ENCODE measurements at places on chromosomes 7 and 10.
A peak's percentile ranks its signal among the peaks of the same experiment; 100 is the strongest.

- no peak for DNase-seq
These were observed 75.3 kb upstream of the AASS start for GRCh38 chr7:122219253-122219865.

GRCh38 chr10:85280014-85280413 is 951.6 kb downstream of the CCSER2 start:
- DNase-seq: no peak

DNA sequence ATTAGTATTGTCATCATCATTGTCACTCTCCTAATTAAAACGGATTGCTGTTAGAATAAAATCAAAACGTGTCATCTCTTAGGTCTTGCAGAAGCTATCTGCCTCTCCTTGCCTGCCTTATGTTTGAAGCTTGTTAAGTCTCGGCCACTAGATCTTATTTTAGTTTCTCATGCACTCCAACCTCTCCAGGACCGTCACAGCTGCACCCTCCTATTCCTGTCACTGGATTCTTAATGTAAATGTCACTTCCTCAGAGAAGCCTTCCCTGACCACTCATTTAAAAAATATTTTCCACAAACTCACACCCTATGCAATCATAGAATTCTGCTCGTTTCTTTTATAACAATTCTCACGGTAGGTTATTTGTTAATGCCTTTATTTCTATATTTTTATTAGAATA is 103.9 kb upstream of the DKK1 start:
- DNase-seq: no peak

DNA sequence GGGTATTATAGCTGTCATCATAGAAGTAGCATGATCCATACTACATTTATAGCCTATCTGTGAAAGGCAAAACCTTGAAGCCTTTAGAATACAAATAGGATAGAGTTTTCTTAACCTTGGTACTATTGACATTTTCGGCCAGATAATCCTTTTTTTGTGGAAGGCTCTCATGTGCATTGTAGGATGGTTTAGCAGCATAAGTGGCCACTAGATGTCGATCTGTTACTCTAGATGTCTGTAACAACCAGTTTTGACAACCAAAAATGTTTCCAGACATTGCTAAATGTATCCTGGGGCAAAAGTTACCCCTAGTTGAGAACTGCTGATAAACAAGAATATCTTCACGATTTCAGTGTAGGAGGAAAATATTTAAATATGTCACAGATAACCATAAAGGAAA is 319.4 kb upstream of the GALNT17 start:
- no peak for DNase-seq

GRCh38 chr7:55198634-55199392 is 166.3 kb upstream of the LANCL2 start:
- no peak for DNase-seq

DNA sequence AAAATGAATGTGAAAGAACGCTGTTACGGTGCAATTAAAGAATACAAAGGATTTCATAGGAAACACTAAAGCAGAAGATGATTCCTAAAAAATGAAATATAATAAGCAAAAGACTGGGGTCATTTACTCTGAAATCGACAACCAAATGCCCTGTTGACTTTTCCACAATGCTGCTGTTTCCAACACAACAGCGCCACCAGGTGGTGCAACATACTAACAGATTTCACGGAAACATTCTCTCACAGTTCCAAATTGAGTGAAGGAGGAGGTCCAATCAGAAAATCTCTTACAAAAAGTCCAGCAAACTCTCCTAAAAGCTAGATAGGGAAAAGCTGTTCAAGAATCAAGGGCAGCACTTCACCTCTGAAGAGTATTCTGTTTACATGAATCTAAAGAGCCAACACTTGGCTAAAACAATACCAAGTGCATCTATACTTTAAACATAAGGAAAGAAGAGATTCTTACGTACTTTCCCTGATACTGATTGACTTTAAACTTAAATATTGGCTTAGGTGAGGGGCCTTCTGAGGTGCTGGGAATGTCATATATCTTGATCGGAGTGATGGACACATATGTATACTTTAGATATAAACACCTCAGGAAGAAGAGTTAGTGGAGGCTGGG is 55.9 kb downstream of the UPF2 start:
- peak; percentile 86 for DNase-seq

DNA sequence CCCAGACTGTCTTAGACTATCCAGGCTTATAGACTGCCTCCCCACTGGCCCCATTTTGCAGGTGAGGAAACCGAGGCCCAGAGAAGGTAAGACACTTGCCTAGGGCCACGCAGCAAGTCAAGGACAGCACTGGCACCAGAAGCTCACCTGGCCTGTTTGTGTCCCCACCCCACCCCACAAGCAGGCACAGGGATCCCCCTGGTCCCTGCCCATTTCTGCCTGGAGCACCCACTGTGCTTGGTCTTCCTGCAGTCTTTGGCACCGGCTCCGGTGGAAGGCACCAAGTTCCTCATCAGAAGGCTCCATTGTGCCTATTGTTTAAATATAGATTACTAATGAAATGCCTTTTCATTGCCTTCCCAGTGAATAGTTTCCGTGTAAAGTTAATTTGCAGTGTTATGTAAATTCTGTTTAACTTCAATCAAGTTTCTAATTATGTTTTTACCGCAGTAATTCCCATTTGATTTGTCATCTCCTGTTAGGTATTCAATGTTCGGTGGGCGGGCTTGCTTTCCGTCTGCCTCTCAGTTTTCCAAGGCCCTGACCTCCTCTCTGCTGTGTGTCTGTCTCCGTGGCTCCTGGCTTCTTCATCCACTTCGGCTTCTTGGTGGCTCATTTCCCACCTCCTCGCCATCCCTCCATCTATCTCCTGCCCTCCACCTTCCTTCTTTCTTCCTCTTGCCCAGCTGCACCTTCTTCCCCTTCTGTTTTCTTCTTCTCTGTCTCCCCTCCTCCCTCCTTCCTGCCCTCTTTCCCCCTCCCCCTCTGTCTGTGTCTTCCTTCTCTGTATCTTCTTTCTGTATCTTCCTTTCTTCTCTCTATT is 75.8 kb downstream of the ZMIZ1 start:
- no peak for DNase-seq

DNA sequence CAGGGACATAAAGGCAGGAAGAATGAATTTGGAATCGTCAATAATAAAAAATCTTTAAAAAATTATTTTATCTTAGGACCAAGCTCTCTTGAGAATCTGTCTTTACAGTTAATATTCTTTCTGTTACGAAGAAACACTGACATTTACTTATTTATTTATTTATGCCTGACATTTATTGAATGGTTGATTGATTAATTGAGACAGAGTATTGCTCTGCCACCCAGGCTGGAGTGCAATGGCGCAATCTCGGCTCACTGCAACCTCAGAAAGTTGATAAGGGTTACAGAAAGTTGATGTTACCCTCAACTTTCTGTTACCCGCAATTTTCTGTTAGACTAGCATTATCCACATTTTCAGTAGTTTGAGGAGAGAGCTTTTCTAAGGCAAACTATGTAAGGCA is 70.1 kb downstream of the CHCHD3 start:
- DNase-seq: no peak

DNA sequence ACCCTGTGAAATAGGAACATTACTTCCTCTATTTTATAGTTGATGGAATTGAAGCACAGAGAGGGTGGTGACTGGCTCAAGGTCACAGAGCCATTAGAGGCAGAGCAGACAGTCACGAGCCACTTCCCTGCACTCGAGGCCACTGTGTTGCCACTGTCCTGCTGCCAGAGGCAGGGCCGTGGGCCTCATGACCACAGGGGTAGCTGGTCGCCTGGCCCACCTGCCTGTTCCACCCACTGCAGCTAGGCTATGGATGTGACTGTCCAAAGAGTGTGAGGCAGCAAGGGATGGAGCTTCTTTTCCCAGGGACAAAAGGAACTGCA is 38.2 kb downstream of the RPS24 start:
- DNase-seq: no peak

DNA sequence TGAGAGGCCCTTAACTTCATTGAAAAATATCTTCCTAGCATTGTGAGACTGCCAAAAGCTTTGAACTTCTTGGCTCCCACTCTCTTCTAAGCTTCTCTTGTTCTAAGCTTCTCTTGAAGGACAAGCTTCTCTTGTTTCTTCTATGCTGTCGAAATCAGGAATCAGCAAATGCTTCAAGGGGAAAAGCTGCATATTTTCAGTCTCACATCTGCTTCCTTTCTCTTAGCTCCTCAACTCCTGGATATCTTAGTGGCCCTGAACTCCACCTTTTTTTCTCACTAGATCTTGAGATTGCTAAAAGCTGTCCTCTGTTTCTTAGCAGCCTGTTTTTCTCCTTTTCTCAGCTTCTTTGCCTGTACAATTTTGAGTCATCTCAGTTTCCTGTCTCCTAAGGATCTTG is 73.0 kb downstream of the NEUROD6 start:
- no peak for DNase-seq

- DNase-seq: no peak
These were observed 37.7 kb downstream of the EBF3 start for GRCh38 chr10:129926066-129927055.

- no peak for DNase-seq
These were observed 964.8 kb downstream of the SORCS3 start for GRCh38 chr10:105605918-105606317.

GRCh38 chr10:93379731-93380575 is 102.2 kb downstream of the MYOF start:
- DNase-seq: no peak

DNA sequence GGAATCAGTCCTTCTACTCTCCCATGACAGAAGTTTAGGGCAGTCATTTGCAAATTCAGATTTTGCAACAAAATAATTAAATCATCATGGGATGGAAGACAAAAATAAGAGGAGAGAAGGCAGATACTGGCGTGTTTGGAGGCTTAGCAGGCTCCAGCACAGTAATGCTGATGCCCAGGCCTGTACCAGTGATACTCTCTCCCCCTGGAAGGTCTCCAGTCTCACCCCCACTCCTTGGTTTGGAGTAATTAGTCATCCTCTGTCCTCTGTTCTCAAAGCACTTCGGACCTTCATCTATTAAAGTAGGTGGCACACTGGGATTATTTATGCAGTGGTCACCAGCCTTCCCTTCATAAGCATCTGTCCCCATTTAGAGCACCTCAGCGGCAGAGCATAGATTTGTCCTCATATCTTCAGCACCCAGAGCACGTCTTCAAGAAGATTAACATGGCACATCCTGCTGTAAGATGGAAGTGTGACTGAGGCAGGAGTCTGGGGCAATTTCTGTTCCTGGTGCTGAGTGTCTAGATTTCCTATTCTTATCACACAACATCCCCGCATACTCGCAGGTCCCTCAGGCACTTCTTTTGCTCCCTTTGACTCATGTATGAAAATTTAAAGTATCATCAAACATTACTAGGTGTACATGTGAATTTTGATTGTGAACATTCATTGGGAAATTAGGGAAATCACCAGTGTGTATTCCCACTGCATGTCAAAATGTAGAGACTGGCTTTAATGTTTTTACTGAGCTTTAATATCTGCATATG is 31.3 kb upstream of the TRIL start:
- no peak for DNase-seq

DNA sequence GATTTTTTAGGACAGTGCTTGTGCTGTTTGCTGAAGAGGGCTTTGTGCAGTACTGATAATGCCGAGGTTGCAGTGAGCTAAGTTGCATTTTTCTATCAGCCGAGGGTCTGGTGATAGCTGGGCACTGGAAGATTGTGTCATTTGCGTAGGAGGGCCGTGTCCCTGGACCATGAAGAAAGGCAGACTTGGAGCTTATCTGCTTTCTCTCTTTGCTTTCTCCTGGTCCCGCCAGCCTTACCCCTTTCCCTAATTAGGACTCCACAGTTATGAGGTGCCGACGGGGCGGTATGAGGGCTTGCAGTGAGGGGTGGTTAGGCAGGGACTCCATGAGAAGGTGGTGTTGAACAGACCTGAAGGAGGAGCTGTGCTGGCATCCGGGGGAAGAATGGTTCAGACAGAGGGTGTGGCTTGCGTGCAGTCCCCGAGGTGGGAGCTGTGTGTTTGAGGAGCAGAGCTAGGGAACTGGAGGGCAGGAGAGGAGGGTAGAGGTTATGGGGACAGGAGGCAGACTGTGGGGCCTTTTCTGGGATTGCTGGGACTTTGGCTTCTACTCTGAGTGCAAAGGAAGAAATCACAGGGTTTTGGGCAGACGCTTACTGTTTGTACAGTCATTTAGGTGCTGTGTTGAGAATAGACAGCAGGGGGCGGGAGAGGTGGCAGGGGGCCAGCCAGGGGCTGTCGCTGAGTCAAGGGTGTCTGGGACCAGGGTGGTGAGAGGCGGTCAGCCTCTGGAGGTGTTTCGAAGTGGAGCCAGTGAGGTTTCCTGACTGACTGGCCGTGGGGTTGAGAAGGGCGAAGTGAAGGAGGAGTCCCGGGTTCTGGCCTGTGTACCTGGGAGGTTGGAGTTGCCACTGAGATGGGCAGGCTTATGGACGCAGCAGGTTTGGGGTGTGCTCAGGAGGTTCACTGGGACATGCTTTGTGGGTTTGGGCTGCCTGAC is 43.4 kb downstream of the PRF1 start:
- DNase-seq: no peak

DNA sequence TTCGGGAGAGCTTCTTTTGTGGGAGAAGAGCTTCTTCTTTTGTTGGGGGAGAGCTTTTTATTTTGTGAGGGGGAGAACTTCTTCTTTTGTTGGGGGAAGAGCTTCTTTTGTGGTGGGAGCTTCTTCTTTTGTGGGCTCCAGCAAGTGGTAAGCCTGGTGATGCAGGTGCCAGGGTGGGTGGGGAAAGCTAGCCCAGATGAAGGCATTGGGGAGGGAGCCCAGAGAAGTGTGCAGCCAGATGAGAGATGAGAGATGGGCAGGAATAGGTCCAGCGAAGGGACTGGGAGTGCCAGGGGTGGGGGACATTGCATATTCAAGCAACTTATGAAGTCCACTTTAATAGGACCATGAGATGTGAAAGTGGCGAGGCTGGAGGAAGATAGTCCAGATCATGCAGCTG is 9.7 kb downstream of the ADRA2A start:
- no peak for DNase-seq

DNA sequence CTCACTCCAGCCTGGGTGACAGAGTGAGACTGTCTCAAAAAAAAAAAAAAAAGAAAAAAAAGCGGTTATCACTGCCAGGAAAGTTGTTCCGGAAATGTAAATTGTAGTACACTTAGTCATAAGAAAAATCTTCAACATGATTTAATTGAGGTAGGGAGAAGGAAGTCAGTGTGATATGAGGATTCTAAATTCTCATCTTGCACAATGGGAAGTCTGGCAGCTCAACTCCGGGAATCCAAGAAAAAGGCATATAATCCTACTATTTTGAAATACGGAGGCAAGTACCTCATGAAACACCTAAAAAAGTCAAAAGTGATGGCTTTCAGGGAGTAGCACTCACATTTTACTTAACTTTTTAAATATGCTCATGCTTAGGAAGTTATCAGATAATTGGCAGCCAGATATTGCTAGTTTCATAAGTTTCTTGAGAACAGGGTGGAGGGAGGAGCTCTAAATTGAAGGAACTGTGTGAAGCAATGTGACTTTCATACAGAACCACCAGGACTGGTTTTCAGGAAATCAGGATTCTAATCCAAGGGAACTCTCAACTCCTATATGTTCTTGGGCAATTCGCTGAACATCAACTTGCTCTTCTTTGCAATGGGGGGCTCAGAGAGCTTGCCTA is 2.7 kb upstream of the C7orf25 start:
- no peak for DNase-seq
